Activated naive CD4-positive, alpha-beta T cell treated with anti-CD3 and anti-CD28 coated beads, Interleukin-2, amount 50 U/mL, for 72 hours (primary cell): ENCODE measurements at places on chromosomes 3 and 15. TPM values are rescaled to one million over a fixed set of nuclear protein-coding genes. Genes with fewer than 3 reads are reported as not detected.

HHLA2 gene
- 1.8 TPM for total RNA-seq

ZNF654 gene
- 29.6 TPM for total RNA-seq

AQP9 gene
- total RNA-seq = not detected

FILIP1L gene
- 0.08 TPM for total RNA-seq

CHDH gene
- total RNA-seq = 0.02 TPM

CCDC54 gene
- not detected for total RNA-seq

COL8A1 gene
- 0.07 TPM for total RNA-seq

TRH gene
- total RNA-seq = not detected

ALDH1L1 gene
- total RNA-seq = 0.34 TPM

BCL2A1 gene
- total RNA-seq = 79.8 TPM

CILP gene
- 0.04 TPM for total RNA-seq

ZMYND10 gene
- 1.9 TPM for total RNA-seq

GOLGA6D gene
- 0.14 TPM for total RNA-seq

KCNMB3 gene
- 0.55 TPM for total RNA-seq

GUCA1C gene
- not detected for total RNA-seq

TMOD3 gene
- 56.3 TPM for total RNA-seq

POLQ gene
- 28.7 TPM for total RNA-seq

FOXL2 gene
- total RNA-seq = not detected

- no peak for DNase-seq
Measured at GRCh38 chr3:38641461-38642110, 7.9 kb downstream of the SCN5A start.

DNA sequence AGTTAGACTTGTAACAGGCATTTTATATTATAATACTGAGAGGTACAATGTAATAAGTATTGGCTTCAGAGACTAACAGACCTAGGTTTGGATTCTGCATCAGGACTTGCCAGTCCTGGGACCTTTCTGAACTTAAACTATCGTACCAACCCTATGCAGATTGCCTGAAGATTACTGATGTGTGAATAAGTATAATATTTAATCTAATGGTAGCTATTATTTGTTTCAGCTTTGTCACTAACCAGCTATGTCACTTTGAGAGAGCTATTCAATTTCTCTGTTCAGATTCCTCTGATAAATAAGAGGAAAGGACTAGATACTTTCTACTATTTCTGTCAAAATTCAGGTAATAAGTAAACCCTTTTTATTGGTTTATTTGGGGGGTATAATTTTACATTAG, 184.4 kb upstream of the NECTIN3 start:
- DNase-seq = no peak

GRCh38 chr3:120052225-120052624, 42.0 kb downstream of the GSK3B start:
- no peak for DNase-seq

DNA sequence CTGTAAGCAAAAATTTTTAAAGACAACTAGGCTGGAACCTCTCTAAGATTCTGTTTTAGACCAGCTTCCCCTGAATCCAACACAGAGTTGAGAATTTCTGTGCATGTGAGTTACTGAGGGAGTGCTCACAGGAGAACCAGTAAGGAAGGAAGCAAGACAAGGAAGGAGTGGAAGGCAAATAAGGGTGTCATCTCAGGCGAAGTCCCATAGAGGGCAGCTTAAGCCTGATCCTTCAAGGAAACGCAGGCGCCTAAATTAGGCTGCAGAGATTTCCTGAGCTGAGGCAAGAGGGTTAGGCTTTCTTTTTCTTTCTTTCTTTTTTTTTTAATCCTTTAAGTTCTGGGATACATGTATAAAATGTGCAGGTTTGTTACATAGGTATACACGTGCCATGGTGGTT, 36.2 kb upstream of the COL6A6 start:
- DNase-seq = no peak

- no peak for DNase-seq
Measured at GRCh38 chr15:90495067-90495466, 34.7 kb upstream of the CRTC3 start.

GRCh38 chr15:90812171-90812957, 56.0 kb upstream of the FURIN start:
- DNase-seq = no peak

GRCh38 chr3:151724576-151725562, 8.9 kb upstream of the AADACL2 start:
- no peak for DNase-seq

GRCh38 chr15:25863111-25863967, at the start of gene ATP10A:
Gene ATP10A (minus strand): TSS chr15:25863327. CDS start chr15:25863096, 231 bp downstream.
- DNase-seq = peak; percentile 51

DNA sequence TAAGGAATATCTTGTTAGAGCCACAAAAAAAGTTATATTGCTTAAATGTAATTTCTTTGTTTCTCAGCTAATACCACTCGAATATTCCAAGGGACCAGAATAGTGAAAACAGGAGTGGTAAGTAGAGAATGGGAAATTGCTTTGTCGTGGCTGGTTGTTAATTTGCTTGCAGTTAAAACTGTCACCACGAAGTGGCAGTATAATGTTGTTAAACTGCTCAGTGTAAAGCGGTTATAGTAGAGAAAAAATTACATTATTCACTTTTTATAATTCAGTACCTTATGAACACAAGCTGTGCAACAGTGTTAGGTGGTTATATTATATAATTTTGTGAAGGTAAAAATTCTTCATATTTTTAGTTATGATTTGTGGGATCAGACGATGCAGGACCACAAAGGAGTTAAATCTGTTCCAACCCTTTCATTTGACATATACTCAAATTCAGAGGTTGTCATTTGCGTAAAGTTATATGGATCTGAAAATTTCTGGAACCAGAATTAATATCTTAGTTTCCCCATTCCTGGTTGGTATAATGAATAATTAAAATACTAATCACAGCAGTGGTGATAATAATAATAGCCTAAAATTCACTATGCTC, 171.8 kb downstream of the FEZF2 start:
- DNase-seq = no peak

DNA sequence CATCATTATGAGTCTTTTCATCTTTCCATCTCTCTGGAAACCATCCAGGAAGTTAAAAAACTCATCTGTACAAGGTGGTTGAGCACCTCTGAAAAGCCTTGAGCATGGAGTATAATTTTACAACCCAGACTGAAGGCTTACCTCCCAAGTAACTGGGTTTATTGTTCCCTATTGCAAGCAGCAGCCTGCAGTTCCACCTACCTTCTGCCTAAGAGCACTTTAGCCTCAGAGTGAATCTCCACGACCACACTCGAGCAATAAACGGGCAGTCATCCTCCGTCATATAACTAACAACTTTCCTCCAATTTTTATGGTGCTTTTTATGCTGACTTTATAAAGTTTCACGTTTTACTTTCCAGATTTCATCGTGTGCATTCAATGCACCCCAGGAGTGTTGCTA, 32.8 kb downstream of the OSBPL10 start:
- no peak for DNase-seq

DNA sequence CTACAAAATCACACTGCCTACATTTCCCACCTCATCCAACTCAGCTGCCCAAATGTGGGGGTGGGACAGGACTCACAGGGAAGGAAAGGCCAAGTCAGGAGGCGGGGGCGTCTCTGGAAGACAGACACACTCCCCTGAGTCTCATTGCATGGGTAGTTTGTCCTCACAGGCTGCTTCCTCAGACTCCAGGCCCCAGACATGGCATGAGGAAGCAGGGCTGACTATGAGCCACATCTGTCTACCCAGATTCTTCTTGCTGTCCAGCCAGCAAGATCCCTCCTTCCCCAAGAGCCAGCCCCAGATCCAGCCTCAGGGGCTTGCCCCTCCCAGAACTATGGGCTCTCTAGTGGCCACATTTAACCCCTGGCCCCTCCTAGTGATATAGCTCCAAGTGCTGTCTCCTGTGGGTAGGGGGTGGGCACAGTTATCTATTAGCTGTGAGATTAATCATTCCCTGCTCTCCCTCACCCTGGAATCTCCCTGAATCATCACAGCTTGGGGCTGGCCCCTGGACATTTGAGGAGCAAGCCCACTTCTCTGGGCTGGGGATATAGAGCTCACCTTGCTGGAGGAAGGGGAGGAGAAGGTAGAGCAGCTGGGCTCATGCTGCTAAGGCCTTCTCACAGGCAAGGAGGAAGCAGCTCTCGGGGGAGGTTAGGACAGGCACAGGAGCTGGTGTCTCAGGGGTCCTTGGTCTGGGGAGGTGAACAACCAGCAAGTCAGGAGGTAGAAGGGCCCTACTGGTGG, 2.1 kb upstream of the CCDC33 start:
- no peak for DNase-seq

- no peak for DNase-seq
Measured at GRCh38 chr3:61111825-61112224, 139.4 kb downstream of the FHIT start.

DNA sequence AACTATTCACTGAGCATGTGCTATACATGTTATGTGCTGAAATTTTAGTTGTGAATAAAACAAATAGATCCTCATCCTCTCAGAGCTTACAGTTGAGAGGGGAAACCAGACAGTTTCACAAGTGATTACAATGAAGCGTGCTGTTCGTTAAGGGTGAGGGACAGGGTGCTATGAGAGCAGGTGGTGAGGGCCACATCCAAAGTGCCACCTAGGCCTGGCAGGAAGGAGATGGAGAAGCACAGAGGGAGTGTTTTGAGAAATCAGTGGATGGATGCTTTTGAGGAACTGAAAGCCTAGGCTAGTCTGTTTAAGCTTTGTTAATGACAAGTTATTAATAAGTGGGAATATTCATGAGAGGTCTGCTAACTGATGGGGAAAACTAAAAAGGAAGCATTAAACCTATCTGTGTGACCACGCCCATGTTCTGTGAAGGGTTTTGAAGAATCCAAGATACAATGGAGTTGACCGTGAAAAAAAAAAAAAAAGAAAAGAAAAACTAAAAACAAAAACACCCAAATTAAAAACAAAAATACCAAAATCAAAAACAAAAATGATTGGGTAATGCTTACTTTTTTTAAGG, 7.3 kb downstream of the MCTP2 start:
- no peak for DNase-seq

DNA sequence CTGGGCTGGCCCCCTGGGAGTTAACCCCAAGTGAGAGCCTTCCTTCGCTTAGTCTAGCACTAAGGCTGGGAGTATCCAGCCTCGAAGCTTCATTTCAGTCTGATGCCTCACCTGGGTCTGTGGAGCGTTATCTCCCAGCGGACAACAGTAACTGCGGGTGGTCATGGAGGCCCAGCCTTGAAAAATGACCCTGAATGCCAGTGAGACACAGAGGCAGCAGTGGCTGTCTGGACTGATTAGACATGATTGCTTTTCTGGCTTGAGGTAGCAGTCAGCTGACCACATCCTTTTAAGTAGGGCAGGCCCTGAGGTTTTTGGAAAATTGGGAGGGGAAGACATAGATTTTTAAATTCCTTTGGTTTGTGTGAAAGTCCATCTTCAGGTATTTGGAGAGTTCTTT, 28.2 kb upstream of the TRIM59 start:
- no peak for DNase-seq

- no peak for DNase-seq
Measured at GRCh38 chr3:111506435-111506834, 35.6 kb upstream of the CD96 start.

DNA sequence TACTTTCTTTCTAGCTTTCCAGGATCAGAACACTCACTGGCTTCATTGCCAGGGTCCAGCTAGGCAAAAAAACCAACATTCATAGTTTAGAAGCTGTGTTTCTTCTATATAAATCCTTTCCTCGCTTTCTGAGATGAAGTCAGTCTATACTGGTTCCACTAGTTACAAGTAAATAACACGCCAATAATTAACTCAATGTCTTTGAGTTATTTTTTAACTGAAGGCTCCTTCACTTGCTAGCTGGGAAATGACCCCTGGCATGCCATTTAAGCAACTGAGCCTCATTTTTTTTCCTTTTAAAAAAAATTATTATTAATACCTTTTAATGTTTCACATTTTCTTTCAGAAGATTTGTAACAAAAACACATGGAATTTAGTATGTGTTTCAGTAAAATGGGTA, 2.1 kb upstream of the CCDC174 start:
- DNase-seq = no peak

DNA sequence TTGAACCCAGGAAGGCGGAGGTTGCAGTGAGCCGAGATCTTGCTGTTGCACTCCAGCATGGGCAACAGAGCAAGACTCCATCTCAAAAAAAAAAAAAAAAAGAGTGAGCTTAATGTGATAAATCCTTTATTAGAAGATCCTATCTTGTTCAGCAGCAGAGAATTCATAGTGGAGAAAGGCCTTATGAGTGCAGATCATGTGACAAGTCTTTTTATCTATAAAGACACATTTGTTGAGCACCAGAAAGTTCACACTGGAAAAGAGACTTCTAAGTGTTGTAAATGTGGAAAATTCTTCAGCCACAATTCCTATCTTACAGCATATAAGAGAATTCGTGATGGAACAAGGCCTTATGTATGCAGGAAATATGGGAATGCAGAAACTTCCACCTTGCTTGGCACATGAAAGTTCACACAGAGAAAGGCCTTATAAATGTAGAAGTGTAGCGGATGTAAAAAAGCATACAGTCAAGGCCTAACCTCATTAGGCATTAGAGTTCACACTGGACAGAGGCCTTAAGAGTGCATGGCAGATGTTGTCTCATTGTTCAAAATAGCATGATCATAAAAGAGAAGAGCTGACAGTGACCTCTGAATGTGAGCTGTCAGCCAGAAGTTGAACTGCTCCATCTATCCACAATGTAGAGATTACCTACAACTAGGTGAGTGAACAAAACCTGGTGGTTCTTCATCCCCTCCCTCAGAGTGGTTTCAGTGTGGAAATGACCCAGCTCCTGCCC, 16.7 kb downstream of the ADAM10 start:
- no peak for DNase-seq

GRCh38 chr3:16828815-16829214, 55.9 kb upstream of the PLCL2 start:
- no peak for DNase-seq

- DNase-seq = no peak
Measured at GRCh38 chr15:98966091-98966787, 41.4 kb downstream of the PGPEP1L start.
